ENCODE measurements at places on chromosomes 16 and 17. TPM values are rescaled to one million over a fixed set of nuclear protein-coding genes. Genes with fewer than 3 reads are reported as not detected.

DNA sequence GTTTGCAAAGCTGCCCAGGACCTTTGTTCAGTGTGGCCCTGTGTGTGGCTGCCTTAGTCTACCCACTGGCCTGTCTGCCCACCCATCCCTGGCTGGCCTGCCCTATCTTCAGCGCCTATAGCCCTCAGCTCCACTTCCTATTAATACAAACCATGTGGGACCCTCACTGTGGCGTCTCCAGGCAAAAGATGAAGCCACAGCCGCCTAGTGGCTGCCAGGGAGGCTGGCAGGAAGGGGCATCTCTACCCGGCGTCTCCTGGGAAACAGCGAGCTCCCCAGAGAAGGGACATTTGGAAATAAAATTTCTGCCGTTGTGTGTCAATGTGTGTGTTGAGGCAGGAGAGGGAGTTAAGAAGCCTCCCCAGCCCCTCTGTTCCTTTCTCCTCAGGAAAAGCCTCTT lies 31.5 kb downstream of the NEUROD2 start:
- H3K4me1 ChIP-seq, result peaks cover 7% of the 10 kb centered on the region
- peaks cover 21% of the 10 kb centered on the region for H3K36me3 ChIP-seq
- no peak overlapping the region for H3K4me3 ChIP-seq
- peaks cover 55% of the 10 kb centered on the region for H3K27me3 ChIP-seq
- DNase-seq, result peak; percentile 78

Gene RAB26
- total RNA-seq, result 12.3 TPM

DNA sequence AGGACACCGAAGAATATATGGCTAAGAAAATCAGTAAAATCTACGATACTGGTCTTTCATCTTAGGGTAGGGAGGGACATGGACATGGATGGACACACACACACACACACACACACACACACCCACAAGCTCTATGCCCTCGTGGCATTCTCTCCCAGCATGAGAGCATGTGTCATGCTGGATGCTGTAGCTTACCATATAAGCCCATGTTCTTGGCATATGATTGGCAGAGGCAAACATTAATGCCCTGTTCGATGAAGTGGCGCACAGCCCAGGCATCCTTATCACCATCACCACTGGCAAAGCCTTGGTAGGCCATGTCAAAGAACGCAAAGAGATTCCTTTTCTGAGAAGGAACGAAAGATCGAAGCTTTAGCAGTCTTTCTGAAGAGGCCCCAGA lies 17.6 kb downstream of the GOT2 start:
- H3K4me3 ChIP-seq, result no peak overlapping the region
- H3K27me3 ChIP-seq, result no peaks in the 10 kb centered on the region
- H3K36me3 ChIP-seq, result peaks cover 67% of the 10 kb centered on the region
- DNase-seq, result no peak

Gene C17orf113
- total RNA-seq, result 4.5 TPM

DNA sequence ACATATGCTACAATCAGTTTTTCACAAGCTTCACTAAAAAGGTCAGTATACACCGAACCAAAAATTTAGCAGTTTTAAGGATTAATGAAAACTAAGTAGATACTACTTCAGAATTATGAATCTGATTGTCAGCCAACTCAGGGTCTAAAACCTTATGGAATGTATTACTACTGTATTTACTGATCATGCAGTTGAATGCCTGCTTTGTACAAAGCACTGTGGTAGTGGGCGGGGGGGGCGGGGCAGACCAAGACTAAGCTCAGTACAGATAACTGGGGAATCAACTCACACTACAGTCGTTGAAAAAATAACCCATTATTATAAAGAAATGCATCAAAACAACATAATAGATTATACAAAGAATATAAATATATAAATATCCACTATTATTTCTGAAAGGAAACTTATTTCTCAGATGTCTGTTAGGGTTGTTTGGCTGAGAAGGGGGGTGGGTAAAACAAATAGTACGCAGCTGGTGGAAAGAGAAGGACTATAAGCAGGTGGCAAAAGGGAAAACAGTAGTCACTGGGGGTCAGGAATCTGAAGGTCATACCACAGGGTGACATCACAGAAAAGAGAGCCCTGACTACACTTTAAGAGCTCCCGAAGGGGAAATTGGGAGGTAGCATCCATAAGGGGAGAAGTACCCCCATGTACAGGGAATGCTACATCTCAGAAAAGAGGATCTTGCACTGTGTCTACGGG lies 109.4 kb upstream of the AXIN2 start:
- DNase-seq, result no peak
- H3K27me3 ChIP-seq, result peaks cover 12% of the 10 kb centered on the region
- no peaks in the 10 kb centered on the region for H3K36me3 ChIP-seq
- H3K4me3 ChIP-seq, result no peak overlapping the region
- no peaks in the 10 kb centered on the region for H3K4me1 ChIP-seq
- no peak overlapping the region for H3K27ac ChIP-seq

DNA sequence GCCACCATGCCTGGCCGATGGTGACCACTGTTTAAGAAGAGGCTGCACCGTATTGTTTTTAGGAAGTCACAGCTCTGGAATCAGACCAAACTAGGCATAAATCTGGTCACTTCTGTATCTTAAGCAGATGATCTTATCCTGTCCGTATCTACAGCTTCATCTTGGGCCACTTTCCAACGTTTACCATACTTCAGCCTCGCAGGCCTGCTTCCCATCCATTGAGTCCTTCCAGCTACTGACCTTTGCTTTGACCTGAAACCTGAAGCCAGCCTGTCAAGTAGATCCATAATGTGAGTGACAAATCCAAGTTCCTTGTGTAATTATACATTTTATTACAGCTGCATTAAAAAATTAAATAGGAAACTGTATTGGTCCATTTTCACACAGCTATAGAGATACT lies 1033.0 kb downstream of the CDH11 start:
- no peaks in the 10 kb centered on the region for H3K36me3 ChIP-seq
- no peaks in the 10 kb centered on the region for H3K27me3 ChIP-seq
- H3K4me3 ChIP-seq, result no peak overlapping the region
- no peak for DNase-seq
- H3K27ac ChIP-seq, result no peak overlapping the region
- no peaks in the 10 kb centered on the region for H3K4me1 ChIP-seq

- no peak for DNase-seq
- H3K4me1 ChIP-seq, result no peaks in the 10 kb centered on the region
- H3K27ac ChIP-seq, result no peak overlapping the region
- no peaks in the 10 kb centered on the region for H3K36me3 ChIP-seq
- no peak overlapping the region for H3K4me3 ChIP-seq
- no peaks in the 10 kb centered on the region for H3K27me3 ChIP-seq
These were observed 510.9 kb downstream of the KCNJ18 start for GRCh38 chr17:22203208-22203715.

Gene BEAN1
- total RNA-seq, result 1.7 TPM

- no peak for DNase-seq
- H3K27ac ChIP-seq, result no peak overlapping the region
- no peak overlapping the region for H3K4me3 ChIP-seq
- peaks cover 25% of the 10 kb centered on the region for H3K36me3 ChIP-seq
- no peaks in the 10 kb centered on the region for H3K27me3 ChIP-seq
These were observed 7.7 kb downstream of the MIEF2 start for GRCh38 chr17:18267927-18268711.

DNA sequence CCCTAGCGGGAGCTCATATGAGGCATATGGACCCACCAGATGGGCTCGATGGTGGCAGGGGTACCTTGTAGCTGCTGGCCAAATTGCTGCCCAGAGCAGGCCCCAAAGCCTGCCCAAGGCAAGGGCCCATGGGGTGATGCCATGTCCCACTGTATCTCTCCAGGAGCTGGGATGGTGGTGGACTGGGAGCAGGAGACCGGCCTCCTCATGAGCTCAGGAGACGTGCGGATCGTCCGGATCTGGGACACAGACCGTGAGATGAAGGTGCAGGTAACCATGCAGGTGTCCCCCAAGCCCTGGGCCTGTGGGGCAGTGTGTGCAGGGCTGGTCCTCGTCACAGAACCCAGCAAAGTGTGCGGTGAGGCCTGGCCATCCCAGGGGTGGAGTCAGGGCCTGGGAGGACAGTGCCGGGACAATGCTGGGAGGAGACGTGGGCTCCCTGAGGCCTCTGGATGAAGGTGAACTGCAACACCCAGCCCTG lies 34.1 kb upstream of the CHMP6 start:
- H3K36me3 ChIP-seq, result peaks cover 7% of the 10 kb centered on the region
- DNase-seq, result no peak
- H3K27me3 ChIP-seq, result no peaks in the 10 kb centered on the region
- no peak overlapping the region for H3K4me3 ChIP-seq
- no peak overlapping the region for H3K27ac ChIP-seq

DNA sequence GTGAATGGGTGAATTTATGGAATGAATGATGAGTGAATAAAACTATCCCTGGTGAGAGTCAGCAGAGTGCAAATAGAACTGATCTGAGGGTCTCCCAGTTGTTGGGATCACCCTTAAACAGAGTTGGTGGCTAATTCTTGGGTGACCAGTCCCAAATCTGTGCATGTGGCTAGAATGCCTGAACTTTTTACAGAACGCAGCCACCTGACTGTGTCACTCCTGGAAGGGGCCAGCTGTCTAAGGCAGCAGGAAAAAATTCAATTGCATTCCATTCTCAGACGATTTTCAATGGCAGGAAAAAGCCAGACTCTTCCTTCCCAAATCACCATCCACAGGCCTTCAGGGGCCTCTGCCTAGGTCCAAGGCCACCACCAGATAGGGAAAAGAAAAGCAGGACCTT lies 43.5 kb downstream of the BEAN1 start:
- no peak overlapping the region for H3K27ac ChIP-seq
- no peak for DNase-seq
- no peak overlapping the region for H3K4me3 ChIP-seq
- peaks cover 11% of the 10 kb centered on the region for H3K36me3 ChIP-seq
- peaks cover 24% of the 10 kb centered on the region for H3K27me3 ChIP-seq
- peaks cover 21% of the 10 kb centered on the region for H3K4me1 ChIP-seq

DNA sequence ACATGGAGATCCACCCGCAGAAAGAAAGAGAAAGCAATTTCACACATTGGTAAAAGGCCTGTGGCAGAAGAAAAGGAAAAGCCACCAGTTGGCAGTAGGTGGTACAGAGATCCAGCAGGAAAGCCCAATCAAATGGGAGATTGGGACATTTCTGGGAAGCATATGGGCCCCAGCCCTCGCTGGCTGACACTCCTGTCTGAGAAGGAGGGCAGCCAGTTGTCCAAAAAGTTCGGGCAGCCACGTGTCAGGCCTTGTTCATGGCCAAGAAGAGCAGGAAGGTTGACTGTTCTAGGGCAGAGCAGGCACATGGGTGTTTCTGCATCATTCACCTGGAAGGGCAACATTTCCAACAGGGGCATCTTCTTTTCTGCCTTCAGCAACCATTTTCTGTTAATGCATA lies 45.0 kb upstream of the MMP2 start:
- no peak overlapping the region for H3K4me3 ChIP-seq
- no peak for DNase-seq
- peaks cover 35% of the 10 kb centered on the region for H3K27me3 ChIP-seq
- no peak overlapping the region for H3K27ac ChIP-seq
- H3K4me1 ChIP-seq, result peaks cover 8% of the 10 kb centered on the region
- no peaks in the 10 kb centered on the region for H3K36me3 ChIP-seq

GRCh38 chr17:76239538-76240274 lies 587 bp downstream of the RNF157 start:
- H3K4me3 ChIP-seq, result peak overlapping the region; percentile 82
- peaks cover 25% of the 10 kb centered on the region for H3K36me3 ChIP-seq
- peak overlapping the region; percentile 6 for H3K27ac ChIP-seq
- H3K27me3 ChIP-seq, result no peaks in the 10 kb centered on the region
- DNase-seq, result no peak

Gene KRT39
- 0.44 TPM for total RNA-seq

Gene MPP2
- total RNA-seq, result 5.5 TPM

Gene PRR29
- 0.47 TPM for total RNA-seq

Gene MYH4
- not detected for total RNA-seq

- H3K36me3 ChIP-seq, result no peaks in the 10 kb centered on the region
- DNase-seq, result no peak
- H3K27ac ChIP-seq, result no peak overlapping the region
- H3K27me3 ChIP-seq, result peaks cover 92% of the 10 kb centered on the region
- no peak overlapping the region for H3K4me3 ChIP-seq
- H3K4me1 ChIP-seq, result peaks cover 31% of the 10 kb centered on the region
These were observed 61.9 kb upstream of the CIBAR2 start for GRCh38 chr16:85173981-85174751.

DNA sequence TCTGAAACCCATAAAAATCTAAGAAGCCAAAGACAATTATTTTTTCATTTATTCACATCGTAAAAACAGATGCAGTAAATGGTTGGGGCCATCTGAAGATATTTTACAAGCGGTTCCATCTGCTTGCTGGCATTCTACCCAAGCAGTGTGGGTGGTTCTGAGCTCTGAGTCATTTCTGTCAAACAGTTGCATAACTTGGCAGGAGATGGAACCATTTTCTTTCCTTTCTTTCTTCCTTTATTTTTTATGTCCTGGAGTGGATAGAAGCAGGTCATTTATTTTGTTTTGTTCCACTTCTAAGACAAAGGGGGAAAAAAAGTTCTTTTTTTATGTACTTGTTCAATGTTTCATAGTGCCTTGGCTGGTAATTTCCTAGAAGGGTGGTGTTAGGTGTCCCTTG lies 1151.9 kb upstream of the GOT2 start:
- peaks cover 8% of the 10 kb centered on the region for H3K4me1 ChIP-seq
- DNase-seq, result peak; percentile 28
- H3K27me3 ChIP-seq, result no peaks in the 10 kb centered on the region
- no peak overlapping the region for H3K4me3 ChIP-seq
- H3K36me3 ChIP-seq, result no peaks in the 10 kb centered on the region

GRCh38 chr17:78819402-78819801 lies 21.2 kb downstream of the USP36 start:
- DNase-seq, result no peak
- no peak overlapping the region for H3K4me3 ChIP-seq
- no peaks in the 10 kb centered on the region for H3K4me1 ChIP-seq
- H3K36me3 ChIP-seq, result peaks cover 78% of the 10 kb centered on the region

Gene CDRT15L2
- not detected for total RNA-seq

DNA sequence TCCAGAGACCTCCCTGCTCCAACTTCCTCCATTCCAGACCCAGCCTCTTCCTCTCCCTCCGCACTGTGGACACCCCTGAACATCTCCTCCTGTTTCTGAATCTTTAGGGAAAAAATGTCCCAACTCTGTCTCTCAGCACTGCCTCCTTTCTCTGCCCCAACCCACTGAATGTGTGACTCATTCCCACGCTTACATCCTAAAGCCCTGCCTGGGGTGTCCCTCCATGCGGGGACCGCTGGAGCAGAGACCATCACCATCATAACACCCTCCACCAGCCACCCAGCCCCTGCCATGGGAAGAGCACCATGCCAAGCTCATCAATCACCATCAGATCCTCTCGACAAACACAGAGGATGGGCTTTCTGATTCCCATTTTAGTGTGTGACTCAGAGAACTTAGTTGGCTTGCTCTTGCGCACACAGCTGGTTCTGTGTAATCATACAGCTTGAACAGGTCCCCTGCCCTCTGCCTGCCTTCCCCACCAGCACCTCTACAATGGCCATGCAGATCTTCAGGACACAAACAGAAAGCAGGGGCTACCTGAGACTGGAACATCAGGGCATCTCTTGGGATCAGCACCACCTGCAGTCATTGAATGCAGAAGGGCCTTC lies 10.7 kb downstream of the RPRML start:
- DNase-seq, result no peak
- no peaks in the 10 kb centered on the region for H3K4me1 ChIP-seq
- H3K36me3 ChIP-seq, result peaks cover 4% of the 10 kb centered on the region
- no peak overlapping the region for H3K4me3 ChIP-seq
- peaks cover 24% of the 10 kb centered on the region for H3K27me3 ChIP-seq

Measured in Calu3 (cell line).